ENCODE measurements at places on chromosomes 5 and 9.

DNA sequence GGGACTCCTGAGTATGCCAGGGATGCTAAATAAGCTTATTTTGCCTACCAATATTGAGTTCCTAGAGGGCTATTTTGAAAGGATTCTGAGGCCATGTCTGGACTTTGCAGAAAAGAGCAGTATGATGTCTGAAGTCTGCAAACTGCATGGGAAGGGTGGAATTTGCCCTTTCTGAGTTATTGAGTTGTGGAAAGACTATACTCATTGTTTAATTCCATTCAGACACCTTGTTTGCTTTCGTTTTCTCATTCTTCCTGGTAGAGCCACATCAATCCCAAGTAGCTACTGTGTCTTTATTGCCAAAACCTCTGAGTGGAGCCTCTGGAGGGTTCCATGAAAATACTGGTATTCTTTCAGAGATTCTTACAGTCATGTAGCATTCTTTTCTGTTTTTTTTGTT, 50.9 kb upstream of the PPP1R2B start:
- DNase-seq = no peak

- DNase-seq = no peak
Observed at GRCh38 chr9:6549106-6549800, 96.3 kb downstream of the GLDC start.

DNA sequence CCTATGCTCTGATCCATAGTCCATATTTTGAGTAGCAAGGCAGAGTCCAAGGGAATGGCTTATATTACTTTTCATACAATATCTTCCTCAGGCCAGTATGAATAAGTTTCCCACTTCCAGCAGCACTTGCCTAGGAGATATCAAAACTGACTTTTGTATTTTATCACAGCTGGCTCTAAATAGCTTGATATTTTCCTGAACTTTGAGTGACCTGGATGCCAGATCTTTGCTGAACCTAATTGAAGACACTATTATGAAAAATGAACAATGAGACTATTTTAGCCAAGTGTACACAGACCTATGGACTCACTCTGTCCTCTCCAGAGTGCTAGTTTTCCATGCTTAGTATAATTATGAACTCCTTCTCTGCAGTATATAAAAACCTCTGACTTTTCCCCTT, 475.6 kb upstream of the PTGER4 start:
- DNase-seq = no peak

- no peak for DNase-seq
Observed at GRCh38 chr5:55480781-55481180, 54.0 kb downstream of the PLPP1 start.

- DNase-seq = no peak
Observed at GRCh38 chr9:92327283-92327850, 1.6 kb downstream of the CENPP start.

DNA sequence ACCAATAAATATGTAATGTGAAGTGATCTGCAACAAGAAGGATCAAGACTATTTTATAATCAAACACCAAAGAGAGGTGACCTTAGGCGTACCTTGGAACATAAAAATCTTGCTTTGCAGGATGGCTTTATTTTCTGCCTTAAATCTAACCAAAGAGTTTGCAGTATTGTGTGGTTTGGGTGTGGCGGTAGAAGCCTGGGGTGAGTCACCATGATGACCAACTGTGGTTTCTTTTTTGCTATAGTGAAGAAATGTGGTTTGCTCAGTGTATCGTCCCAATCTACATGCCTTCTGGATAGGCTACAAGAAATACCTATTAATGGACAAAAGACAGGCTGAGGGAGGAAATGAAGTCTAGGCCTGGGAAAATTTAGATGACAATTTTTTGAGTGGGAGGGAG, 5.1 kb upstream of the CAST start:
- no peak for DNase-seq

- no peak for DNase-seq
Observed at GRCh38 chr9:1235650-1236049, 185.5 kb downstream of the DMRT2 start.

GRCh38 chr9:131432597-131433301, 38.9 kb downstream of the PRRC2B start:
- no peak for DNase-seq

GRCh38 chr5:42624912-42625311, 131.7 kb upstream of the CCDC152 start:
- no peak for DNase-seq
